ENCODE measurements at places on chromosomes 16 and 17.

- no peak for DNase-seq
These were observed 9.5 kb upstream of the FZD2 start for GRCh38 chr17:44547625-44548267.

- DNase-seq: no peak
These were observed 249.2 kb downstream of the FOXL1 start for GRCh38 chr16:86827521-86827920.

DNA sequence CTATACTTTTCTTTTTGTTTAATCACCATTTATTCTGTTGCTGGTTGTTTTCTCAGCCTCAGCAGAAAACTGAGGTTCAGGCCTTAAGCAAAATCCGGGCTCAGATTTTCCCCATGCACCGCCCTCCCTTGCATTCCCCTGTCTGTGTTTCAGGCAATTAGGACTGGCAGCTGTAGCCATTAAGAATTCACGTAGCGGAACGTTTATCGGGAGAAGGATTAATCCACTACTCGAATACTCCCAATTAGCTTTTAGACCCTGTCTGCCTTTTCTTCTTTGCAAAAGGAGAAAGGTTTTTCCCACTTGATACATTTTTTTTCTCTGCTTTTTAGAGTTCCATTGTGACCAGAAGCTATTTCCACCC lies 173.1 kb downstream of the RPTOR start:
- DNase-seq: peak; percentile 49

DNA sequence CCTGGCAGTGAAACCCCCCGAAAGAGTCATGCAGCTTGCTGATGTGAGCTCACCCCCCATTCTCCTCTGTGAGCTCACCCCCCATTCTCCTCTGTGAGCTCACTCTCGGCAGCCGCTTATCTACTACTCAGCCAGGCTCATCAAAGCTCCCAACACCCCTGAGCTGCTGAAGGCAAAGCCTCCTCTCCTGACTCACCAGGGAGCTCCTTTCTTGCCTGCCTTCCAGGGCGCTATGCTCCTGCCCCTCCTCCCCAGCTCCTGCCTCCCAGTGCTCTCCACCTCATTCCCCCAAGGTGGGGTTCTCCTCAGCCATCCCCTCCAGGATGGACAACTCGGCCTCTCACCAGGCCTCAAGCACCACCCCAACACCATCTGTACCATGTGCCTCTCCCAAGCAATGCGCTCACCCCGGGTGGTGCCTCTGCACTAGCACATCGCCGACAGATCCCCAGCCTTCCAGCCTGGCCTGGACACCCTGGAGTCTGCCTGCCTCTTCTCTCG lies 27.7 kb upstream of the FAAP100 start:
- DNase-seq: no peak

- DNase-seq: no peak
These were observed 106.2 kb downstream of the GRIN2A start for GRCh38 chr16:10076037-10076436.

GRCh38 chr16:85750827-85751697 lies at the start of gene C16orf74:
TSS of gene C16orf74 (minus strand) at chr16:85751096. CDS start at chr16:85735217, 15,879 bp downstream.
- DNase-seq: no peak

- DNase-seq: no peak
These were observed 40.2 kb upstream of the BHLHA9 start for GRCh38 chr17:1229900-1230501.

DNA sequence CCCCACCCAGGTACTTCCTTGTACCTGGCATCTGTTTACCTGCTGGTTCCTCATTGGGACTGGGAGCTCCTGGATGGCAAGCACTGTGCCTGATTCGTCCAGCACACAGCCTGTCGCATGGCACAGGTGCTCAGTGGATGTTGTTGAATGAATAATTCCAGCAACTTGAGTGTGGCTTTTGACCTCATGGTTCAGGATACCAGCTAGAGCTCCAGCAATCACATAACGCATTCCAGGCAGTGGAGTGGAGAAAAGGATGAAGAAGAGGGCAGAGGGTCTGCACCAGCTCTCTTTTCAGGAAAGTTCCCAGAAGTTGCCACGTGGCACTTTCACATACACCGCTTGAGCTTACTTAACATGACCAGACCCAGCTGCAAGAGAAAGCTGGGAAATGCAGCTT lies 1.3 kb upstream of the CAMKK1 start:
- no peak for DNase-seq

DNA sequence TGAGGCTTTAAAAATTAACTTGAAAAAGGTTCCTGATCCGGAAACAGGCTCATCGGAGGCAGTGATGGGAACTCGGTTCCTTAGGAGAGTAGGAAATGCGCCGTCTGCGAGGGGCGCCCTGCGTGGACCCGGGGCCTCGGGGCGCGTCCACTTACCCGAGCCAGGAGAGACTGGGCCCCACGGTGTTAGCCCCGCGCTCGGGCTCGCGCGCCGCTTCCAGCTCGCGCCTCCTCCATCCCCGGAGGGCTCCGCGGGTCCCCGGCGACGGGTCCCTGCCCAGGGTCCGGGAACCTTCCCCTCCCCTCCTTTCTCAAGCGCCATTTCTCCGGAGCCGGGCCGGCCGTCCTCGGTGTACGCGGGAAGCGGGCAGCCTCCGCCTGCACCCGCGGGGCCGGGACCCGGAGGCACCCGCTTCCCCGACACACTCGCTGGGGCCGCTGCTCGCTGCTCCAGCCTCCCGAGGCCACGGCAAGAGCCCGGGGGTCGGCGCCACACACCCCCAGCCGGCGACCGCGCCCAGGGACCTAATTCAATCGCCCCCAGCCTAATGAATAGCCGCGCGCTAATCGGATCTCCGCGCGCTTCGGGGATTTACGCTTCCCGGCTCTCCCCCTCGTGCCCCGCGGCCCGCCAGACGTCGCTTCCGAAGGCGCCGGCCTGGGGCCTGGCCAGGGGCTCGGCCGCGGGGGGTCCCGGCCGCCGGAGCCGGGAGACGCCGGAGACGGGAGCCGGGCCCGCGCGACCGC lies 2.2 kb upstream of the BAHCC1 start:
- DNase-seq: no peak

DNA sequence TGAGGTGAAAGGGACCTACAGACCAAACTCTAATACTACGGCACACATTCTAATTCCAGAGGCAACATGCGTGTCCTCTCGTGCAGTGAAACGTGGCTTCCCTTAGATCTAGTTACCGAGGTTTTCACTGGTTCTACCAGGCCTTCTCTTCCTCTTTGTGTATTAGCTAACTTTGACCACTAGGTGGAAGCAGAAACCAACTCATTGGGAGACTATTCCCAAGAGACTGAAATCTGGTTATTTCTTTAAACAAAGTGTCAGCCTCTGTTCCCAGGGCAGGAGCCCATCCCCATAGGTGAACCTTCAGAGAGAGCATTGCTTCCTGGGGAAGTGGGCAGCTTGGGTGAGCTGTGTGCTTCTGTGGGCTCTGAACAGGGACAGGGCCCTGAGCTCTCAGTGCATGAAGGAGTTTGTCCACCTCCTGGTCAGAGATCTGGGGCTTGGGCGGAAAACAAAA lies 19.7 kb upstream of the RCVRN start:
- peak; percentile 60 for DNase-seq

- DNase-seq: no peak
These were observed 18.1 kb downstream of the ITPRIPL2 start for GRCh38 chr16:19131825-19132218.

DNA sequence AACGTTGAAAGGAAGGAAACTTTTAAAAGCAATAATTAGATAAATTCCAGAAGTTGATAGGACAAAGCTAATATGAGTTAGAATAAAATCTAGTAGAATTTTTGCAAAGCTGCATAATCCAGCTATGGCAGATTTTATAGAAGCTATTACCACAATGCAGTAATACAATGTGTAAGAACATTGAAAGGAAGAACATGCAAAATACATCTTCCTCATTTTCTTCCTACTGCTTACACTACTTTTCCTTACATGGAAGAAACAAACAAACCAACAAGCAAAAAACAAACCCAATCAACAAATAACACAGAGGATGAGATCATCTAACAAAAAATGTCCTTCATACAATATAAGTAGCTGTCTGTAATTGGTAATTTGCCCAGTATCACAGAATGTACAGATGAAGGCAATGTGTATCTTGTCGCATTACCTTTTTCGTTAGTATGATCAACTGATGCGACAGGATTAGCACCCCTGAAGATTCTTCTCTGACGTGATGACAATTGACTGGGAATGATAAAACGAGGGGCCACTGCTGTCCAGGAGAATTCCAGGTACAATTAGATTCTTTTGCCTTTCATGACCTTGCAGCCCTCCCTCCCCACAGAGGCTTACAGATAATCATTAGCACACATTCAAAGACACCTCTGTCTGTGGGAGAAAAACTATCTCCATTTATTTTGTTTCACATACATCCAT lies 21.2 kb upstream of the LRRC37A start:
- no peak for DNase-seq

- no peak for DNase-seq
These were observed 766 bp upstream of the B3GNT9 start for GRCh38 chr16:67151431-67152097.

GRCh38 chr16:30372038-30372712 lies 1.9 kb upstream of the TBC1D10B start:
- no peak for DNase-seq

- DNase-seq: no peak
These were observed 19.4 kb upstream of the PHOSPHO1 start for GRCh38 chr17:49249890-49250522.

DNA sequence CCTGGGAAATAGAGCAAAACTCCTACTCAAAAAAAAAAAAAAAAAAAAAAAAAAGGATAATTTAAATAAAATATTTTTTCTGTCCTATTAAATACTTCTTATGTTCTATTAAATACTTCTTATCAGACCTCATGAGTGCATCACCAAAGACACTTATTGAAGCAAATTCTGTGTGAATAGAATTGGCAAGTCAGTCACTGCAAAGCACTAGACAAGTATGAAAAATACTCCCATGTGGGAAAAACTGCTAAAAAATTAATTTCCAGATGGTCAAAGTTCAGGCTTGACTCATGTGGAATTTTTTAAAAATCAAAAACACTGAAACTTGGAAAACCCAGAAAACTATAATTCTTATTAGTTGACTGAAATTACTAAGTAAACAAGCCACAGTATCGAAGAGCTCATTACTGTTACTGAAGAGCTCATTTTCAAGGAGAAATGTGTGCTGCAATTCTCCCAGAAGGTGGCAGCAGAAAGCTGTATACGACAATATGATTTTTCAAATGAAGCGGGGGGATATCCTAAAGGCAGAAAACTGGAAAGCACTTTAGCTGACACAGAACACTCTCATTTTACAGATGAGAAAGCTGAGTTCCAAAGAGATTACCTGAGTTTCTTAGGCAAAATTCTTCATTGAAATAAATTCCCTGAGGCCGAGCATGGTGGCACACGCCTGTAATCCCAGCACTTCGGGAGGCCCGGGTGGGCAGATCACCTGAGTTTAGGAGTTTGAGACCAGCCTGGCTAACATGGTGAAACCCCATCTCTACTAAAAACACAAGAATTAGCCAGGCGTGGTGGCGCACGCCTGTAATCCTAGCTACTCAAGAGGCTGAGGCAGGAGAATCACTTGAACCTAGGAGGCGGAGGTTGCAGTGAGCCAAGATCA lies 15.9 kb upstream of the FBXO47 start:
- DNase-seq: peak; percentile 56

DNA sequence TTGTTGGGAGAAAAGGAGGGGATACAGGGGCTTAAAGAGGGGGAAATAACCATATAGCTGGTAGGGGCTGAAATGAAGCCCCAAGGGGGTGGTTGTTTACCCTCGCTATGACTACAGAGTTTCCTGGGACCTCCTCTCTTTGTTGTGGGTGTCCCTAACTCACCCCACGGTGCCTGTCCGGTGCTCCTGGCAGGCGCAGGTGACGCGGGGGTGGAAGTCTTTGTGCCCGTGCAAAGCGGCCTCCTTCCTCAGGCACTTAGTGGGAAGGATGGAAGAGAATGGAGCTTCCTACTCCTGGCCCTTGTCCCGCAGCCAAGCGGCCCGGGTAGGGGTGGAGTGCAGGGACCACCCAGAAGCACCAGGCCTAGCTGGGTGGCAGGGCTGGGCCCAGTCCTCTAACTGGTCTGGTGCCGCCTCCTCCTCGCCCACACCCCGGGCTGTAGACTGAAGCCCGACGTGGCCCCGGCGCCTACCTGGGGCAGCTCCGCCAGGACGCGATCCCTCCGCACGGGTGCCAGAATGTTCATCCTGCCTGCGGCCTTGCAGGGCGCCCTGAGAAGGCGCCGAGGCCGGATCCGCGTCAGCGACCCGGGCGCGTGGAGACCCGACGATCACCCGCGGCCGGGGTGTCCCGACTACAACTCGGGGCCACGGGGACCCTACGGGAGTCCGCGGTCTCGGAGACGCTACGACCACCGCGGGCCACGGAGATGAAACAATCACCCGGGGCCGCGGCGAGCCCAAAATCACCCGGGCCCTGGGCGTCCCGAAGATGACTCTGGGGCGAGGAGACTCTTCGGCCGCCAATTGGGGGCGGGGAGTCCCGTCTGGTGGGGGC lies 709 bp downstream of the RAB34 start:
- no peak for DNase-seq

DNA sequence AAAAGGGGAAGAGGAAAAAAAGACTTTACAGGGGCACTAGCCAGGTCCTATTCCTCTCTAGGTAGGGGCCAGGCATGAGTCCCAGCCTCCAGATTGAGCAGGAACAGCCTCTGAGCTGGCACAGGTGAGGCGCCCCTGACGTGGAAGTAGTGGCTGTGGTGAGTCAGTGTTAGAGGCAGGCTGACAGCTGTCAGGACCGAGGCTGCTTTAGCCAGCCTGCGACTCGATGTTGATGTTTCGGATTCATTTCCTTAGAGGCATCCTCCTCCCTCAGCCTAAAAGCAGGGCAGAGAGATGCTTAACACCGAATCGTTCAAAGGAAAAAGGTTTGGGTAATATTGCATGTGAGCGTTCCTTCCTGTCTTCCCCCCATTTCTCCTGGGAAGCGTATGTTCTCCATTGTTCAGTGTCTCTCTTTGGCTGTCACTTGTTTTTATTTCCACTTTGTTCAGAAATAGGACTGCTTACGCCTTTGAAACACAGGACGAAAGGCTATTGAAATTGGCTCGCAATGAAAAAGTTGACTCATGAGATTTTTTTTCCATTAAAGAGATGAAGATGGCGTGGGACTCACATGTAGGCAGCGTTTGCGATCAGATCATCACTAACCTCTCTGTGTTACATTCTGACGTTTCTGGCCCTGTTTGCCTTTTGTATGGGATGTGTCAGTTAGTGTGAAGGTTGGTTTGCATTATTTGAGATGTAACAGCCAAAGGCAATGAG lies 1.3 kb downstream of the KIAA0513 start:
- no peak for DNase-seq

- peak; percentile 58 for DNase-seq
These were observed 151.1 kb upstream of the GSE1 start for GRCh38 chr16:85461814-85462713.
